ENCODE measurements at places on chromosomes 12 and 14.

DNA sequence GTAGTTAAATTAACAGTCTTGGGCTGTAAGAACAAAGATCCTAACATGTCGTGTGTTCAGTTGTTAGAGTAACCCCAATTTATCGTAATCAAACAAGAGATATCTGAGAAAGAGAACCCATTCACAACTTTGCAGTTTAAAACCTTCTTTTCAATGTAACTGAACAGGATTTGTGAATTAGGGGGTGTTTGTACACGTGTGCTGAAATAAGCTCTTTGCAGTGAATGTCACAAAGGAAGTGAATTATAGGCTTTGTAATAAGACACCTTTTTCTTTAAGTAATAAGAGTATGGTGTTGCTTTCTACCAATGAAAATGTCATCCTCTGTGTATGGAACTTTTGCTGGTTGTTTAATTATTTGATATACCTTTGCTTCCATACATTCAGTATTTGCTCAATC, 114.0 kb downstream of the ALX1 start:
- DNase-seq, result no peak

- DNase-seq, result no peak
Measured at GRCh38 chr14:92613681-92614260, 100.2 kb downstream of the RIN3 start.

DNA sequence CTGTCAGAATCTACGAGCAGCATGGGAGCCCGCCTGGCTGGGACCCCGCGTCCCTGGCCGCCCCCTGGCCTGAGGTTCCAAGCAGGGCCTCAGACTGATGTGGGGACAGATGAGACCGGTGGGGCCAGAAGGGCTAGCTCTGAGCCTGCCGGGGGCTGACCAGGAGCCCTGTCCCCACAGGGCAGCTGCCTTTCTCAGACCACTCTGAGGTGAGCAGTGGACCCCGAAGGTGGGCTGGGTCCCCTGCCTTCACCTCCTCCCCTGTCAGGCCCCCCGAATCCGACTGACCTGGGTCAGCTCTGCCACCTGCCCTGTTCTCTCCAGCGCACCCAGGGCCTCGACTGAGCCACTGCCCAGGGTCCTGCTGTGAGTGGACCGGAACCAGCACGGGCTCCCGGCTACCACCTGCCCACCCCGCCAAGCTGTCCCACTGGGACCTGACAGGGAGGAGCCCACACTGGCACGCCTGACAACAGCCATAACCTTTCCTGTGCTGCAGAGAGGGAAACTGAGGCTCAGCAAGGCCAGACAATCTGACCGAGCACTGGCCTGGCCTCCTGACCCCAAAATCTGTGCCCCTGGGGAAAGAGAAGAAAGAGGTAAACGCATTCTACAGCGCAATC, 29.7 kb upstream of the TMEM179 start:
- no peak for DNase-seq

DNA sequence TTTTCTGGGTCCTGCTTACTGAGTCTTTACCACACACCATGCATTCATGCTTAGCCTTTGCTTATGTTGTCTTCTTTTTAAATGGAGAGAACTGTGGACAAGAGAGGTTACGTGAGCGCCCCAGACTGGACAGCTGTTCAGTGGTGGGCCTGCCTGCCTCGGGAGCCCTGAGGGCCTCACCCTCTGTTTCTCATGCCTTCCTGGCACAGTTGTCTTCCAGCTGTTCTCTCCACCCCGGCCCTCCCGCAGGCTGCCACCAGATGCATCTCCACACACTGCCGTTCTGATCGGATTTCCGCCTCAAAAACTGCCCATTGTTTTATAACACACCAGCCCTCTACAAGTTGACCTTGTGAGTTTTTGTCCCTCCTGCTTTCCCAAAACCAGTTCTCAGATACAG, 100.8 kb downstream of the SAMD4A start:
- DNase-seq, result no peak

DNA sequence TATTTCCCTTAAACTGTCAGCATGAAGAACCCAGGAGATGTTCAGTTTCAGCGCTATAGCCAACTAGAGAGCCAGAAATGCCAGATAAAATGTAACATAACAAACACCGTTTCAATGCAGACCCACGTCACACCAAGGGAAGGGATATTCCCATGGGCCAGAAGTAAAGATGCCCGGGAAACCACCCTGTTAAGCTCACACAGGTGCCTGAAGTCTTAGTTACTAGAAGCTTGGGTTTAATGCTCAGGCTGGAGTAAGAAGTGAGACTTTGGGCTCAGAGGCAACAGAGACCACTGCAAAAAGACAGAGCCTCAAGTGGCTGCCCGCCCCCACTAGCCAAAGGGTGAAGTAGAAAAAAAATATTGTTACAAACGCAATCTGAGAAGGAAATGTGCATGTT, 52.3 kb downstream of the SYNE3 start:
- no peak for DNase-seq

DNA sequence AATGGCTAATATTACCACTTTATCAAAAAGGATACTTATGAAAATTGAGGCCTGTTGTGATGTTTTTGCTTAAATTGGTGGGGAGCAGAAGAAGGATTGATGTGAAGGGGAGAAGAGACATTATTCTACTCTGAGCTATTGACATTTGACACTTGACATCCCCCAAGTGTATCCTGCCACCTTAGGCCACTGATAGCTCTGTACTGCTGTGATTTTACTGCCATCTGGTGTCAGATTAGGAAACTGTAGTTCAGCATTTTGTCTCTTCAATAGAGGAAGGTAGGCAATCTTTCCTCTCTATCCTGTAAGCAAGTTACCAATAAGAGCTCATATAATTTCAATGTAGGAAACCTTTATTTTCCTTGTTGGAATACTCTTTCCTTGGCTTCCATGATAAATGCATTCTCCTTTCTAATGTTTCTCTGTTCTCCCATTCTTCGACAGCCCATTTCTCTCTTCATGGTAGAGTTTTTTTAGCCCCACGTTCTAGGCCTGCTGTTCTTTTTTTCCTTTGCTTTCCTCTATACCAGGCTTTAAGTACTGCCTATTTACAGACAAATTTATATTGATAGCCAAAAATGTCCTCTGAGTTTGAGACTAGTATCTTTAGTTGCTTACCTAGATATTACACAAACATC, 46.3 kb downstream of the PPHLN1 start:
- DNase-seq, result peak; percentile 83

DNA sequence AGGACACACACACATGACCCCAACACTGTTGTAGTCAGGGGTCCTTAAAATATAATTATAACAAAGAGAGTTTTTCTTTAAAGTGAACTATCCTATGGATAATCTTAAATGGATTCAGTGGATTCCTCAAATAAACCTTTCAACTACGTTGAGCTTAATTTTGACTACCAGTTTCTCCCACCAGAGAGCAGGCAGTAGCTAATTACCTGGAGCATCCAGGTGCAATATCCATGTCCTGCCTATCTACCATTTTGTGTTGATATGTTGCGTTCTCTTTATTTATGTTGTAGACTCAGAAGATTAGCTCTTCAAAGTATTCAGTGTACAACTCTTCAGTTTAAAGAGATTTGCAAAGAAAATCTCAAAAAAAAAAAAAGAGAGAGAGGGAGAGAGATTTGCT, 127.2 kb upstream of the GZMB start:
- DNase-seq, result no peak

DNA sequence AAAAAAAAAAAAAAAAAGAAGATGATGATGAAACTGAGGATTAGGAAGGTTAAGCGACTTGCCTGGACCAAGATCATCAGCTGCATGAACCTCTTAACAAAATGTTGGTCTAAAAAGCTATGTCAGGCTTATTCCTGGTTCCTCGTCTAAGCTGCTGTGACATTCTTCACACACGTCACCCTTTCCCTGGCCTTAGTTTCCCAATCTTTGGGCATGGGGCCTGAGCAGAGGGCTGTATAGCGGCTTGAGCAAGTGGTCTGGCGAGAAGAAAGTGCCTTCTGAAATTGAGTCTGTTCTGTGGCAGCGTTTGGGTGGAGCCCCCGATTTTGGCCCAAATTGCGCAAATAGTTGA, 58.7 kb upstream of the CCND2 start:
- no peak for DNase-seq

GRCh38 chr12:102425109-102426039, 55.0 kb downstream of the IGF1 start:
- DNase-seq, result no peak

DNA sequence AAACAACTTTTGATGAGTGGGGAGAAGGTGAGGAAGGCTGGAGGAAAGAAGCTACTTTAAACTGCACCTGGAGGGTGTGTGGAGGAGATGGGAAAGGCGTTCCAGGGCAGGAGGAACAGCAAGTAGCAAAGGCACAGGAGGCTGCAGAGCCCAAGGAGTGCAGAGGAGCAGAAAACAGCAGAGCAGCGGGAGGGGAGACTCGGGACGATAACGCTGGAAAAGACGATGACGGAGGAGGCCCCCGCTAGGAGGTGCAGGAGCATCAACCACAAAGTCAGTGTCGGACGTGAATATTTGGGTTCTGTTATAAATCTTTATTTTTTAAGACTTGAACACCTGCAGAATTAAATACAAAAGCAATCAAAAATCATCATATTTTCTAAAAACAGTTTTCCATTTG, 44.9 kb downstream of the LGMN start:
- no peak for DNase-seq

- DNase-seq, result no peak
Measured at GRCh38 chr14:27367345-27367744, 769.5 kb upstream of the NOVA1 start.

- DNase-seq, result no peak
Measured at GRCh38 chr12:113625499-113625898, 153.8 kb upstream of the LHX5 start.

GRCh38 chr12:101839324-101840283, 8.8 kb upstream of the GNPTAB start:
- DNase-seq, result peak; percentile 80

DNA sequence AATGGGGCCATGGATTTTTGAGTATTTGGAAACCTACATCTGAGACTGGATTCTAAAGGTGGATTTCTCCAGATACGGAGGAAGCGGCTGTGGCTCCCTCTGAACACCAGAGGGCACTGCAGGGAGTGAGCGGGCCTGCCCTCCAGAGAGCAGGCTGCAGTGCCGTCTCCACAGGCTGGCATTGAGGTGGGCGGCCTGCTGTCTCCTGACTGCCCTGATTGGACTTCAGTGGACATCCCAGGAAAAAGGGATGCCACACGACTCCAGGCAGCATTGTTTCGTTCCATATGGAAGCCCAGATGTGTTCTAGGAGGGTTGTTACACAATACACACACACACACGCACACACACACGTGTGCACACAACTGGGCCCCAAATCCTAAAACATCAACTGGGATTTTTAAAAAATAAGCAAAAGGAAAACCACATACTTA, 20.9 kb upstream of the ANO2 start:
- peak; percentile 24 for DNase-seq

DNA sequence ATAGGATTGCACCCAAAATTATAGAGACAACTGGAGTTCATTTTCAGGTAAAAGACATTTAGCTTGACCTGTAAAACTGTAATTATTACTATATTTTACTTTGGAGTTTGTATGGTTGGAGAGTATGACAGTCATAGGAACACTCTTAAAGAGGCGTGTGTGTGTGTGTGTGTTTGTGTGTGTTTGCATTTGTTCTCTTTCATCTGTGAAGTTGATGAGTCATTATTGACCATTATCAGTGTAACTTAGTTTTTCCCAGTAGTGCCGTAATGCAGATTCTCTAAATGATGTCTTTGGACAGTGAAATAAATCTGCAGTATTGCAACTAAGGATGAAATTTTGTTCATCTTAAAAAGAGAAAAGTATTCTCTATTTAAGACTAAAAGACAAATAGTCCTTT, 13.0 kb downstream of the WASHC4 start:
- DNase-seq, result no peak

GRCh38 chr12:27428466-27428865, 18.1 kb upstream of the SMCO2 start:
- no peak for DNase-seq

- DNase-seq, result no peak
Measured at GRCh38 chr14:90177539-90178189, 78.7 kb upstream of the PSMC1 start.

DNA sequence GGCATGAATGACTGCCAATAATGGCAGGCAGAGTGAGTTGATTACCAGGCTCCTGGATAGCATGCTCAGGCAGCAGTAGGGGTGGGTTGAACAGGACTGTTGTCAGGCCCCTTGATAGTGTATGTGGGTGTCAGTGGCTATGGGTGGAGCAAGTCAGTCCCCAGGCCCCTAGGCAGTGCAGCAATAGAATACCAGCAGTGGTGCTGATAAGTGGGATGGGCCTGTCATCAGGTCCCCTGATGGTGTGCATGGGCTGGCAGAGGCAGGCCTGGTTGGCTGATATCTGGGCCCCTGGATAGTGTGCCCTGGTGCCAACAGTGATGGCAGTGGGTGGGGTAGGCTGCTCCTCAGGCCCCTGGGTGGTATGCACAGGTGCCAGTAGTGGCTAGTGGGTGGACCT, 32.4 kb downstream of the SMCO2 start:
- no peak for DNase-seq

- no peak for DNase-seq
Measured at GRCh38 chr12:38386205-38386985, 69.8 kb downstream of the ALG10B start.

GRCh38 chr14:68146818-68147217, 327.2 kb downstream of the RAD51B start:
- DNase-seq, result no peak

Measured in KBM-7 (cell line).